ENCODE measurements at places on chromosomes 2 and 18.

- DNase-seq = no peak
Observed at GRCh38 chr2:108617617-108618016, 83.3 kb downstream of the LIMS1 start.

DNA sequence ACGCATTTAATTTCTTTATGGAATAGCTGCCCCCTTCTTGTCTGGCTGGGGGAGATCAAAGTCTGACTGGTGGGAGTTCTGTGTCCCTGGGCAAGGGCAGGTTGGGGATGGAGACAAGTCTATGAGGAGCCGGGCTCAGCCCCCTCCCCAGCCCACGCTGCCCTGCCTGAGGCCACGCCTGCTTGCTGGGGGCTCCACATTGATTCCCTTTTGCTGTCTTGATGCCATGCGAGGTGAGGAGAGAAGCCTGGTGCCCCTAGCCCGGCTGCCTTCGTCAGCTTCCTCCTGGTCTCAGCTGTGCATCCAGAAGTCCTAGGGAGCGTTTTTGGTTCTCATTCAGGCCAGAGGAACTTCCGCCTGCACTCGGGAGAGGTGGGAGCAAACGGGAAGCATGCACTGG, 247.9 kb downstream of the NDUFA10 start:
- no peak for DNase-seq

DNA sequence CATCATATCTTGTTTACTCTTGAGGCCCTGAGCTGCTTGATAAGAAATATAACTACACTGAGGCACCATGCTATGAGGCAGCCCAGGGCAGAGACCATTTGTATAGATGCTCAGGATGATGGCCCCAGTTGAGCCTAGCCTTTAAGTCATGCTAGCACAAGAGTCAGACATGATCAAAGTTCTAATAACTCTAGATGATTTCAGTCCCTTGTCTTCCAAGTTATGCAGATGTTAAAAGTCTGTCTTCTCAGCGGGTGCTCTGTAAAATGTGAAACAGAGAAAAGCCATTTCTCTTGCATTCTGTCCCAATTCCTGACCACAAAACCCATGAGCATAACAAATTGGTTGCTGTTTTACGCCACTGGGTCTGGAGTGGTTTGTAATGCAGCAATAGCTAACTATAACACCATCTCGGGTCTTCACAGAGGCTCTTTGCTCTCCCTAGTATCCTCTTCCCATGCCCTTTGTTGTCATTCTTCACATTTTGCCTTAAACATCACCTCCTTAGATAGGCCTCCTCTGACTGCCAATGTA, 49.6 kb downstream of the NXPH2 start:
- DNase-seq = no peak

DNA sequence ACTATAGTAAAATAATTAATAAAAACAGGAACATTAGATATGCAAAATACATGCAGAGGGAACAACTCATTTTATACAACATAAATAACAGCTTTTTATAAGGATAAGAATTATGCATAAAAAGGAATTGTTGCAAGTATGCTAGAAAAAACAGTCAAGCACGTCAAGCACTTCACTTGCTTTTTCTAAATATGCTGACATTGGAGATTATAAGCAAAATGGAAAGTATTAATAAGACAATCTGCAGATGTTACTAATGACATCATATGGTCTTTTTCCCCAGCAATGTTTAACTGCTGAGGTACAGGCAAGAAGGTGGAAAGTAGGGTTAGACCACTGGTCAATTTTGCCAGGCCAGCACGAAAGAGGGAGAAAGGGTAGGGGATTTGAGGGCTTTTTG, 111.7 kb downstream of the HIBCH start:
- no peak for DNase-seq

DNA sequence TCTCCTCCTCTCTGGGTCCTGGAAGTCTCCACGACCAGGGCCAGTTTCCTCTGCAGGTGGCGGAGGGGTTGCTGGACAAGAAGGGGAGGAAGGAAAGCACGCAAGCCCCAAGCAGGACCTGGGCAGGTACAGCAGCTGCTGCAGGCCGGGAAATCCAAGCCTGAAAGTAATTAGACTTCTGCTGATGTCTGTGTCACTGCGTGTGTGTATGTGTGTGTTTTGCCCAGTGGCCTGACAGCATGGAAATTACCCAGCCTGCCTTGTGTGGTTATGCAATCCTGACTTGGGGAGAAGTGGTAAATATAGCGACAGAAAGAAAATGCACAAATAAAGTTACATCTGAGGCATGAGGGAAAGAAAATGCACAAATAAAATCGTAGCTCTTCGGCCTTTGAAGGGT, 121.8 kb upstream of the ZBTB14 start:
- DNase-seq = no peak

- no peak for DNase-seq
Observed at GRCh38 chr2:40220177-40220925, 231.5 kb downstream of the SLC8A1 start.

GRCh38 chr2:75807992-75808391, 97.3 kb upstream of the GCFC2 start:
- DNase-seq = no peak

DNA sequence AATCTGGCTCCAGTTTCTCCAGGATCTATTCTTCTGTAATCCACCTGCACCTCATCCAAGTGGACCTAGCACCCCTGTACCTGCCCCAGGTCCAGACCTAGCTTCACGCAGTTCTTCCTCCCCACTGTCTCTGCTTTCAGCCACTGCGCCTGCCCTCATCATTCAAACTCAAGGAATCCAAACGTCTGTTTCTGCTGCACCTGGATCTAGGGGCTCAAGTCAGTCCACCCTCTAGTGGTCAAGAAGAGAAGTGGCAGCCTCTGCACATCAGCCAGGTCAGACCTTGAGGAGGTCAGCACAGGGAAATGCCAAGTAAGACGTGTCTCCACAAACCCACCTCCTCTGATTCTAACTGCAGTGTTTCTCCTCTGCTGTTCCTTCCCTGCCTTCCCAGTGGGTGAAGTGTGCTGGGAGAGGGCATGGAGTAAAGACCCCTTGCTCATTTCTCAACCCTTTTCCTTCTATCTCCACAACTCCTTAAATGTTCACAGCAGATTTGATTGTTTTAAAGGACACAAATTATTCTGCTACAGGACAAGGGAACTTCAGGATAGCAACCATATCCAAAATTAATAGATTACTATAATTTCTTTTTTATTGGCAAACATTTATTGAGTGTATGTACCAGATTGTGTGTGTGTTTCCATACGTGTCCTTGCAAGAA, 8.6 kb upstream of the RNF152 start:
- peak; percentile 29 for DNase-seq

DNA sequence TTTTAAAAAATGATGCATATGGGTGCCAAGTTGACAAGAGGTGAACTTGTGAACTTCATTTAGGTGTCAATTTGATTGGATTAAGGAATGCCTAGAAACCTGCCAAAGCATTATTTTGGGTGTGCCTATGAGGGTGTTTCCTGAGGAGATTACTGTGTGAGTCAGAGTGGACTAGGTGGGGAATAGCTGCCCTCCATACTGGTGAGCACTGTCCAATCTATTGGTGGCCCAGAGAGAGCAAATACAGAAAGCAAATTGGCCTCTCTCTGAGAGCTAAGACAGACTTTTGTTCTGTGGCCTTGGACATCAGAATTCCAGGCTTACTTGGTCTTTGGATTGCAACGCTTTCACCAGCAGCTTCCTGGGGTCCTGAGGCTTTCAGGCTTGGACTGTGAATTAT, 388.0 kb downstream of the SUCLG1 start:
- DNase-seq = no peak

All from kidney epithelial cell (primary cell).